ENCODE measurements at places on chromosomes 3 and 15.

GRCh38 chr15:74519311-74519710 lies 21.7 kb upstream of the ARID3B start:
- peak; percentile 67 for DNase-seq

- peak; percentile 73 for DNase-seq
Observed at GRCh38 chr15:35481992-35482391, 64.0 kb downstream of the DPH6 start.

GRCh38 chr3:9347887-9348286 lies 15.0 kb upstream of the THUMPD3 start:
- peak; percentile 69 for DNase-seq

DNA sequence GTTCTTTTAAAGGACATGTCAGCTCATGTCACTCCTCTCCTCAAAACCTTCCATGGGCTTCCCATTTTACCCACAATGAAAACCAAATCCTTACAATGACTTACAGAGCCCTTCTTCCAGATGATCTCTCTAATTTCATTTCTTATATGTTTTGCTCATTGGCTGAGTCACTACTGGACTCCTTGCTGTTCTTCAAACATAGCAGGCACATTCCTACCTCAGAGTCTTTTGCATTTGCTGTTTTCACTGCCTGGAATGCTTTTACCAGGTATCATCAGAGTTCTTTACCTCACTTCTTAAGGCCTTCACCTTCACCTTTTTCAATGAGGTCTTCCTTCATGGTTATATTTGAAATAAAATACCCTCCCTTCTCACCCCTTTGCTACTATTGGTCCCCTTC lies 57.3 kb downstream of the NECTIN3 start:
- DNase-seq, result peak; percentile 37

GRCh38 chr3:151625586-151625985 lies 108.1 kb upstream of the AADACL2 start:
- DNase-seq, result no peak

- peak; percentile 60 for DNase-seq
Observed at GRCh38 chr15:35746121-35746520, 200.2 kb upstream of the DPH6 start.

GRCh38 chr3:22453906-22454535 lies 703.0 kb upstream of the ZNF385D start:
- DNase-seq, result no peak

- peak; percentile 99 for DNase-seq
Observed at GRCh38 chr3:149377408-149378364, at the start of gene TM4SF1. TM4SF1 (minus strand) TSS chr3:149377649; CDS start chr3:149377547, 102 bp downstream.

GRCh38 chr3:156680243-156680914 lies 6.0 kb downstream of the TIPARP start:
- DNase-seq, result no peak

DNA sequence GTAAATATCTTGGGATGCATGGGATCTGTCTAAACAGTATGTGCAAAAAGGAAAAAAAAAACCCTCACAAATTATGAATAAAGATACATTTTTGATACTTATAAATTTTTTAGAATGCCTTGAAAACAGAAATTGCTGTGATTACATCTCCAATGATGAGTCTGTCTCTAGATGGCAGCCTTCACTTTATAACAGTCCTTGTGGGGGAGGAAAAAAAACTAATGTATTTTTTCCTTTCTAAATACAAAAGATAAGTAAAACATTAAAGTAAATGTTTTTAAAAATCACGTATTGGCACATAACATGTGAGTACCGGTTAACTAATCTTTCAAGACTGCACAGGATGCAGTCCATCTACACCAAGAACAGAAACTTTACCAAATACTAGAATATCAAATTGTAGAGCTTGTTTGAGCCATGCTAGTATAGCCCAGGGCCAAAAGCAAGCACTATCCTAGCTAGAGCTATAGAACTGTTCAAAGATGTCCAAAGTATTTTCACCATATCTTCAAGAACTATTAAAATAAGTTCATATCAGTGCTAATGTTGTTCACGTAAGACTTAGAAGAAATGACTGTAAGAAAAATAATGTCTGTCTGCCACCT lies 206.4 kb downstream of the STAG1 start:
- peak; percentile 26 for DNase-seq

GRCh38 chr15:60781211-60781713 lies 302.3 kb upstream of the ICE2 start:
- no peak for DNase-seq

- DNase-seq, result peak; percentile 11
Observed at GRCh38 chr15:60213377-60214000, 184.3 kb downstream of the ANXA2 start.

- no peak for DNase-seq
Observed at GRCh38 chr3:73115806-73116205, 54.3 kb downstream of the EBLN2 start.

DNA sequence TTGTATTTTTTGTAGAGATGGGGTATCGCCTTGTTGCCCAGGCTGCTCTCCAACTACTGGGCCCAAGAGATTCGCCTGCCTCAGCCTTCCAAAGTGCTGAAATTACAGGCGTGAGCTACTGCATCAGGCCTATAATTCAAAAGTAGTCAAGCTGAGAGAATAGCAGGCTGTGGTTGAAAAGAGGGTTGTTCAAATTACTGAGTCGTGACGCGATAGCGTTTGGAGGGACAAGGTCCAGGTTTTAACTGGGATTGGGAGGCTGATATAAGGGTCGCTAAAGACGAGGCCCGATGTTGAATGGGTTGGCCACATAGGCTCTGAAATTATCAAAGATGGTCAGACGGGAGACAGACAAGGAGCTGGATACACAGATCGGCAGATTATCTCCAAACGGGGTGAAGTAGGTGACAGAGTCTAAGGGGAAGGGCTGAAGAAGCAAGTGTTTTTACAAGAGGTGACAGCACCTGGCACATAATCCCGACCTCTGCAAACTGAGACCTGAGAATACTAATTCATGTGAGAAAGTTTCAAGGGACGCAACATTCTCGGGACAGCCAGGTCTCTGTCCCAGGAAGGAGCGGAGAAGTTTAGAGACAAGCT lies 759 bp upstream of the ARID3B start:
- peak; percentile 65 for DNase-seq

GRCh38 chr15:43471975-43472374 lies 21.0 kb downstream of the TP53BP1 start:
- DNase-seq, result no peak

GRCh38 chr3:141349711-141350110 lies 18.6 kb upstream of the ZBTB38 start:
- no peak for DNase-seq

- peak; percentile 76 for DNase-seq
Observed at GRCh38 chr3:99866261-99866761, 48.6 kb downstream of the CMSS1 start.

DNA sequence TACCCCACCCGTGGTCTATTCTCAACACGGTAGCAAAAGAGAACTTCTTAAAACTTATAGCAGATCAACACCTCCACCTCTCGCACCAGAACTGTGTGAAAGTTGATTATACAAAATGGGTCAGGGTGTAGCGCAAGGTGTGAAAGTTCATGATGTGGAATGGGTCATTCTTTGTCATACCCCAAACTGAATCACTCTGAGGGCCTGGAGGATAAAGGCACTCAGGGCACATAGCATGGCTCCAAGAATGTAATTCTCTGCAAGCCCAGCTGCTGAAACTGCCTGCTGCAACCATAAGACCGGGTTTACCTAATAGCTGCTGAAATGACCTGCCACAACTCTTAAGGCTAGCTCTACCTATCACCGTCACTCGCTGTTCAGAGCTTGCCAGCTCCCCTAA lies 70.0 kb downstream of the FOXP1 start:
- DNase-seq, result no peak

GRCh38 chr3:188941103-188941502 lies 230.7 kb upstream of the TPRG1 start:
- no peak for DNase-seq

DNA sequence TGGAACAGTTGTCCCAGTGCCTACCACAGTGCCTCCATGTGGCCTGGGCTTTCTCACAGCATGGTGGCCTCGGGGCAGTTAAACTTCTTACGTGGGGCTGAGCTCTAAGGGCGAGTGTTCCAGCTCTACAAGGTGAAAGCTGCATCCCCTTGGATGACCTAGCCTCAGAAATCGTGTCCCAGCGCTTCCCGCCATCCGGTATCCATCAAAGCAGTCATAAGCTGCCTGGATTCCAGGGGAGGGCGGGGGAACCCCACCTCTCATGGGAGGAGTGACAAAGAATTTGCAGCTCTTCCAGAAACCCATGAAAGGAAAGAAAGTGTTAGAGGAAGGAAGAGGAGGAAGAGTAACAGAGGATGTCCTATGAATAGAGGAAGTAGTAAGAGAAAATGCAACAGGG lies 45.8 kb upstream of the CCDC174 start:
- no peak for DNase-seq

DNA sequence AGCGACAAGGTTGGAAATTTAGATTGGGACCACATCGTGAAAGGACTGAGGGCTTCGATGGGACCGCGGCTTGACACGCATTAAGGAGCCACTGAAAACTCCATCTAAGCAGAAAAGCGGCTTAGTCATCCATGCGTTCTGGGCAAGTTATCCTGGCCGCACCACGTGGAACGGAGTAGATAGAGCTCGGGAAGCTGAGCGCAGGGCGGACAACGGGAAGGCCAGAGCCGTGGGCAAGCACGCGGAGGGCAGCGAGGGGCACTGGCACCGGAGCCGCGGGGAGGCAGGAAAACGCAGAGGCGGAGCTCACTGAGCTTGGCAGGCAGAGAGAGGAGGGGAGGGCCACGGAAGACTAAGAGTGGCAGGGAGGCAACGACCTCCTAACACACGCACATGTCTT lies 61.3 kb upstream of the VGLL4 start:
- DNase-seq, result peak; percentile 47

GRCh38 chr3:190826018-190826417 lies 36.5 kb downstream of the GMNC start:
- peak; percentile 79 for DNase-seq

GRCh38 chr3:119571230-119571629 lies 8.1 kb upstream of the ADPRH start:
- DNase-seq, result no peak

- no peak for DNase-seq
Observed at GRCh38 chr3:140007911-140008869, 73.2 kb downstream of the CLSTN2 start.

- no peak for DNase-seq
Observed at GRCh38 chr15:50057905-50058639, 61.0 kb downstream of the ATP8B4 start.

DNA sequence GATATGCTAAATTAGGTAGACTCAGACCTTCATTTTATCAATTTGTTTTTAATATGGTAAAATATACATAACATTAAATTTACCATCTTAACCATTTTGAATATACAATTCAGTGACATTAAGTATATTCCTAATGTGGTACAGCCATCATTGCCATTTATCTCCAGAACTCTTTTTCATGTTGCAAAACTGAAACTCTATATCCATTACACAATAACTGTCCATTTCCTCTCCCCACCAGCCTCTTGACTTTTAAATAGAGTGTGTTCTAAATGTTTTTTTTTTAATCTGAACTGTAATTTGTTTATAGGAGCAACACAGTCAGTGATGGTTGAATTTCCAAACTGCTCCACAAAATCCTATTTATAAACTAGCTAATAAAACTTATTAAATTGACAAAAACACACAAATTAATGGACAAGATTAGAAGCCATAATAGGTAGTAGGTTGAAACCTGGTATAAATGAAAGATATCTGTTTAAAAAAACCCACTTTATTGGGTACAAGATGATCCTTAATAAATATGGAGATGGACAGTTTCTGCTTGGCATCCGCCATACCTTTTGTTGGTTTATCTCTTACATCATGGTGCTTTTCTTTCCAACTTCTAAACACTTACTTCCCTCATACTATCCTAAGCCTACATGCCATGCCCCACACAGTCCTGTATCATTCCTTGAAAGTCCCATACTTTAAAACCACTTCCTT lies 142.4 kb downstream of the ZPLD1 start:
- DNase-seq, result no peak

GRCh38 chr3:63855333-63855940 lies 8.2 kb downstream of the THOC7 start:
- DNase-seq, result no peak

- DNase-seq, result no peak
Observed at GRCh38 chr15:35506272-35506870, 39.6 kb downstream of the DPH6 start.

- DNase-seq, result no peak
Observed at GRCh38 chr3:61055447-61055846, 195.8 kb downstream of the FHIT start.

DNA sequence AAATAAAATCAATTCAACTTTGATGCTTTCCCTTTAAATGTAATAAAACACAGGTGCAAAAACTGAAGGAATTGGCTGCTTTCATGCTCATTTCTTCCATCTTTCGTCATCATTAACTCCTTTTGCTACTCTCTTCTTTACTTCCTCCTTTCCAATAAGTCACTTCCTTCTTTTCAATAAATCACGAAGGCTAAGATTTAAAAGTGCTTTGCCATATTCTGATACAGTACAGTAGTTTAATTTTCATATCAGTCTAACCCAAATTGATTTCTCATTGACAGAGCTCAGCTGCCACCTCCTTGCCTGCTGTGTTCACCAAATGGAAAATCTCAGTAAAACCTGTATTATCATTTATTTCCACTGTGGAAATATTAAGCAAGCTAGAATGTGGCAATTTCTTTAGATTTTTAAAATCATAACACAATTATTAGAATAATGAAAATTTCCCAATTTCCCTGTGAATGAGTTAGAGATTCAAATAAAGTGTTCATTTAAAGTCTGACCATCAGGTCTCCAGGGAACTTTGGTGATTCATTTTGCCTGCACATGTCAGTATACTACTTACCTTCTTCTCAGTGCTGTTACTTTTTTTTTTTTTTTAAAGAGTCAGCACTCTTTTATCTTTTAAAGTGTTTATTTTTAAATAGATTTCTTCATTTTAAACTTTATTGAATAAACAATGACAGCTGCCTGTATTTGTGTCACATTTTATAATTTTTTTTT lies 41.6 kb downstream of the NANOGP8 start:
- DNase-seq, result no peak

- peak; percentile 28 for DNase-seq
Observed at GRCh38 chr3:170679190-170679589, 93.3 kb upstream of the SLC7A14 start.

DNA sequence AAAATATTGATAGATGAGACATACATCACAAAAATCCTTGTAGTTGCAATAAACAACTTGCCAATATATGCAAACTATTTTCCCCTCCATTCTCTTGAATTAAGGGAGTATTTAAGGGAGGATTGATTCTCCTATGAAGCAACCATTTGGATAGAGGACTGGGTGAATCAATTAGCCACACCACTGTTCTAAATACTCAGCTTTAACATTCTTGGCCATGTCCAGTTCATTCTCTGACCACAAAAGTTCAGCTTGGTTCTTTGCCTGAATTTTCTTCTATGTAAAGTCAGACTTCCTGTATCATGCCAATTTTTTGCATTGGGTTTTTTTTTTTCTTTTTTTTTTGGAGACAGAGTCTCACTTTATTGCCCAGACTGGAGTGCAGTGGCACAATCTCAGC lies 15.8 kb upstream of the SEC11A start:
- DNase-seq, result no peak

- no peak for DNase-seq
Observed at GRCh38 chr3:133362539-133362938, 37.3 kb upstream of the BFSP2 start.

DNA sequence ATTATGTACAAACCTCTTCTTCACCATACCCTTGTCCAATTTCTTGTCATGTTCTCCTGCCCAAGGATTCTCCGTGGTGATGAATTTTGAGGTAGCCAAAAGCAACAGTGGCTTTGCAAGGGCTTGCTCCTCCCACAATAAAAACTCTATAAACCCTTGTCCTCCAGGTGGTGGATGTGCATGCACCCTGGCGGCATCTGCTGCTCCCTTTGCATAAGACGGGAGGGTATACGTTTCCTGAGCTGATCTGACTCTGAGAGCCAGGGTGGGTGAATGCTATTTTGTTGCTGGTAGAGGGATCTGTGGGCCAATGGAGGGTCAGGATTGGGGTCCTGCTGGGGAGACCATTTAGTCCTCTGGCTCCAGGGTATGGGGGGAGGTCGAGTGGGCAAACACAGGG lies 5.4 kb downstream of the DNAH1 start:
- DNase-seq, result no peak
